ENCODE measurements at places on chromosomes 1 and 21.

- no peak for DNase-seq
Measured at GRCh38 chr1:227889047-227889862, 58.5 kb downstream of the WNT9A start.

DNA sequence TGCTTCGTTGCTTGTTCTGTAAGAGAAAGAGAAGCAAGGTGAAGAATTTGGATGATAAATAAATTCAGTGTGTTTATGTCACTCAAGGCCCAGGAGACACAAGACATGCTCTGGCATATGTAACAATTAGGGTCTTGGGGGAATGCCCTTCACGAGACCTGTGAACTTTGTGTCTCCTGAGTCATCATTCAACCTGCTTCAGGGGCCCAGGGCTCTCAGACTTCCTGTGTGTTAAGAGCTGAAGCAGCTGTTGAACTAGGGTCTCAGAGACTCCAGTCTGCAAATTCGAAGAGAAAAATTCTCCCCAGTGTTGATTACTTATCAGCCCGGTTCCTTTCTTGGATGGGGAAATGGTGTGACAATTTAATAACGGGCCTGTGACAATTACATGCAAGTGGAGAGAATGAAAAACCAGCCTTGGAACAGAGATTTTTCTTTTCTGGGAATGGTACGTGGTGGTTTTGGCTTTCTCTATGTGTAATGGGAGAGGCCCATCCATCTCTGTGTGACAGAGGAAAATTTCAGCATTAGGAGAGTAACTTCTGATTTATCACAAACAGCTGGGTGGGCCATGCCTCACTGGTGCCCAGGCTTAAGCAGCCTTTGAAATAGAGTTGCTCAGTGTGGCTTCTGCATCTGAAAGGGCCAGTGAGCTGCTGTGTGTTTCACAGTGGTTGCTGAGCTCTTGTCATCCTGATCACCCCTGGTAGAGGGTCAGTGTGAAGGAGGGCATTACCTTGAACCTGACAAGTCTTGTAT, 22.4 kb downstream of the HUNK start:
- no peak for DNase-seq

DNA sequence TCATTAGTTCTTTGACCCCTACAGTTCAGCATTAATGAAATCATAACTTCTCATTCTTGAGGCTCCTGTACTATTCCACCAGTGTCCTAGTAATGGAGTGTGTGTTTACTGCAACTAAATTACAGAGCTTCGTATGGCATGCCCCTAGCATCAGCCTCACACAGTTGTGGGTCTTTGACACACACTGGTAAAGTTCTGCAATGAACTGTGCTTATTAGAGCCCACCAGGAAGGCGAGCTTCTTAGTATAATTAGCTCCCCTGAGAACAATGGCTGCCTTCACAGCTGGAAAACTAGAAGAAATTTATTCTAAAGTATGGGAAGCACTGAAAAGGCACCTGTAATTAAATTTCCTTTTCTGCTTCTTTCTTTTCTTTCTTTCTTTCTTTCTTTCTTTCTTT, 251.1 kb upstream of the RGS18 start:
- DNase-seq = no peak

- no peak for DNase-seq
Measured at GRCh38 chr1:201143726-201144635, 10.3 kb downstream of the TMEM9 start.

DNA sequence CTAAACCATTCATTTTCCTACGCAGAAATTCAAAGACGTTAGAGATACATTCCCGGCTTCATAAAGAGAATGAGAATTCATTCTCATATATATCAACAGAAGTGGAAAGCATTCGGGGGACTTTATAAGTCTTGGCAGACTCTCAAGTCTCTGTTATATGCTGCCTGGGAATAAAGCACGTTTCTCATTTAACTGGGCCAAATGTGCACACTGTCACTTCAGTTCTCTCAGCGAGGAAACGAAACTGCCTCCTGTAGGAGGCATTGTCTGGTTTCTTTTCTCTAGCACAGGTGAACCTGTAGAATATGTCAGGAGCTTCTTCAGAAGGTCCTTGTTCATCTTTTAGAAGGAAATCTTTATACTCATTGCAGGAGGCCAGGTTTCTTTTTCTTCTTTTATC, 367.6 kb downstream of the PTBP2 start:
- no peak for DNase-seq

DNA sequence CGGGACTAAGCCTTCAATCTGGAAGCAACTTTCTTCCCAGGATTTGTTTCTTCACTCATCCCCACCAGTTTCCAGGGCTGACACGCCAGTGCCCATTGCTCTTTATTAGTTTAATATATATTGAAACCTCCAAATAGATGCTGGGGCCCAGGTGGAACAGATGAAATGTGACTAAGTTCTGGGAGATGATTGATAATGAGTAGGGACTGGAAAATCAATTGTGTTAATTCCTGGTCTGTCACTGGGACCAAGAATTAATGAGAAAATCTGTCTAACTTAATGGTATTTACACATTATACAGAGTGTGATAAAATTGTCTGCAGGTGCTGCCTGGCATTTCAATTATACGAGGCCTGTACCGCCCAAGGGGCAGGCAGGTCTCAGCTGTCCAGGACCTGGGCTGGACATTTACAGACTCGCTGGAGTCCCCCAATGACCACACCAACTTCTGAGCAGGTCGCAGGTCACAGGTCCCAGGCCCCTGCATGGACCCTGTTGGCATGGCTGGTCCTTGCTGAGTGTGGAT, 35.8 kb downstream of the UBIAD1 start:
- no peak for DNase-seq

GRCh38 chr1:1080951-1081310, 6.8 kb upstream of the RNF223 start:
- no peak for DNase-seq

DNA sequence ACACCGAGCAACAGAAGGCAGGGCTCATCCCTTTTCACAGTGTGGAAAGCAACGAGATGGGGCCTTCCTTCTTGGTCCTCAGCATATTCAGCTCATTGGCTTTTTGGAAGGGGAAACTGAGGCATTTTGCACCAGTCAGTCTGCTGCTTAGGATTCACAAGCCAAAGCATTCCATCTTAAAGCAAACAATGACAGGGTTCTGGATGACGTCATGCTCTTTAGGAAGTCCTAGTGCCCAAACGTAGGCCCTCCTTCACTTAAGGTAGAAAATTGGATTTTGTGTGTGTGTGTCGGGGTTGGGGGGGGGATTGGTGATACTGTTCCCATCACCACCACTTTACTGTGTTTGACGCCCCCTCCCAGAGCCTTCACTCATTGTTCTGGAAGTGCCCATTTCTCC, 101.6 kb downstream of the SELENOF start:
- no peak for DNase-seq

- no peak for DNase-seq
Measured at GRCh38 chr1:154992721-154993571, 440 bp upstream of the LENEP start.

DNA sequence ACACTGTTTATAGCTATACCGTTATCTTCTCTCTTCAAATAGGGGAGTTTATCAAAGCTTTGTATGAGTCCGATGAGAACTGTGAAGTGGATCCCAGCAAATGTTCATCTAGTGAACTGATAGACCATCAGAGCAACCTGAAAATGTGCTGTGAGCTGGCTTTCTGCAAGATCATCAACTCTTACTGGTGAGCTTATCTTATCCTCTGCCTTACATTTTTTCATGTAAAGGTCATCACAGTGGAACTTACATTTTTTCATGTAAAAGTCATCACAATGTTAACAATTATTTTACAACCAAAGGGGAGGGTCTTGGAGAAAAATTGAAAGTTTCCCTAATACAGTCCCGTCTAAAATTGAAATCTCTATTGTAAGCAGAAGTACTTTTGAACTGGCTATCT, 45.2 kb downstream of the CLEC20A start:
- DNase-seq = no peak

GRCh38 chr1:95096218-95096841, 20.8 kb upstream of the TLCD4 start:
- DNase-seq = no peak

GRCh38 chr21:40792691-40793456, 54.1 kb downstream of the DSCAM start:
- no peak for DNase-seq

DNA sequence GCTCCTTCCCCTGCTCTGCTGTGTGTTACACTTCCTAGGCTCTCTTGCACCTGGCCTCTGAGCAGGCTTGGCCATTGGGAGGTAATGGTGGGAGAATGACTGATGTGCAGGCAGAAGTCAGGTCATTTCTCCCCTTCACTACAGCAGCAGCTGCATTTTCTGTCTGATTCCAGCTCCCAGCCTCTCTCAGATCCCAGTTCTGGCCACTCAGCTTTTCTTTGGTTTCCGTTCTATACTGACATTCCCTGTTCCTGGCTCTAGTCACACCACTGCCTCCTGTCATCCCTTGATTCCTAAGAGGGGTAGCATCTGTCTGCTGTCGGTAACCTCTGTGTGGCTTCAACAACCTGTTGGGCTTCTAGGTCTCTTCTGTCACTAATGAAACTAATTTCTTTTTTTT, 127.7 kb upstream of the HOOK1 start:
- DNase-seq = no peak

DNA sequence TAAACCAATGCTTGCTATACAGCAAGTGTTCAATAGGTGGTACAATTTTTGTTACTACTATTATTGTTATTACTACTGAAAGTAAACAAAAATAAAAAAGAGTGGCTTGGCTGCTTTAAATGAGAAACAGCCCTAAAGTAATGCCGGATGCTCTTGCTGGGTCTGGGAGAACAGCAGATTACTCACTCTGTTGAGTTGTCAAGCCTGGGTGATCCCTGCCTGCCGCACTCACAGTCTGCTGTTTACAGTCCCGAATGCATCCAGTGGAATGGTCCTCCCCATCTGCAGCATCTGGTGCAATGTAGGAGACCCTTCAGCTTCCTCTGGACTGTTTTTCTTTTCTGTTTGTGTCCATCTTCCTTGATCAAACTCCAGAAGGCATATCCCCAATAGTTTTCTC, 102.7 kb upstream of the IVNS1ABP start:
- DNase-seq = no peak

DNA sequence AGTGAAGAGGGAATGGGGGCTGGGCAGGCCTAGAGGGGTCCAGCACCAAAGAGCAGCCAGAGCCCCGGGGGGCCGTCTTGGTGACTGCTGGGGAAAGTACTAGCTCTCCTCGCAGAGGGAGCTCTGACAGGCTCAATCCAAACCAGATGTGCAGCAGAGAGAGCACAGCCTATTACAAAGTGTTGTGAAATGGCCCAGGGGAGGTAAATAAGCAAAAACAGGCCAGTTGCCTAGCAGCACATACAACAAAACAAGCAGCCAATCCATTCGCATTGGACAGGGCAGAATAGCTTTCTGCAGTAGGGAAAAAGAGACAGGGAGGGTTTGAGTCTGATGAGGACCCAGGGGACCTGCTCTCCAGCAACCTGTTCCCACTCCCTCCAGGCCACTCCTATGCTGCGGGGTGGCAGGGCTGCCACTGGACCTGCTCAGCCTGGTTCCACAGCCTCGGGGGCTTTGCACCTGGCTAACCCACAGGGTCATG, 239.6 kb upstream of the FGGY start:
- DNase-seq = no peak

- DNase-seq = no peak
Measured at GRCh38 chr1:218600968-218601367, 255.8 kb downstream of the TGFB2 start.

DNA sequence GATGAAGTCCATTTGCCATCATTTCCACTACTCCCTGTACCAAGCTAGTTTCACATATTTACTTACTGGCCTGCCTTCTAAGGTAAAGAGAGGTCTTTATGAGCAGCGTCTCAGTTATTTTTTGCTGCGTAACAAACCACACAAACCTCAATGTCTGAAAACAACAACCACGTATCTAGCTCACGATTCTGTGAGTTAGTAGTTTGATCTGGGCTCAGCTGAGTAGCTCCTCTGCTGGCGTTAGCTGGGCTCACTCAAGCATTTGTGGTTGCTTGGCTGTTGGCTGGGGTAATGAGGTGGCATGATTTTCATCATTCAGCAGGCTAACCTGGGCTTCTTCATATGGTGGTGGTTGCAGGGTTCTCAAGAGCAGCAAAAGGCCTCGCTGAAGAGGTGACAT, 225.4 kb downstream of the FOXD2 start:
- DNase-seq = no peak

GRCh38 chr1:214106375-214106774, 118.6 kb downstream of the PROX1 start:
- no peak for DNase-seq

DNA sequence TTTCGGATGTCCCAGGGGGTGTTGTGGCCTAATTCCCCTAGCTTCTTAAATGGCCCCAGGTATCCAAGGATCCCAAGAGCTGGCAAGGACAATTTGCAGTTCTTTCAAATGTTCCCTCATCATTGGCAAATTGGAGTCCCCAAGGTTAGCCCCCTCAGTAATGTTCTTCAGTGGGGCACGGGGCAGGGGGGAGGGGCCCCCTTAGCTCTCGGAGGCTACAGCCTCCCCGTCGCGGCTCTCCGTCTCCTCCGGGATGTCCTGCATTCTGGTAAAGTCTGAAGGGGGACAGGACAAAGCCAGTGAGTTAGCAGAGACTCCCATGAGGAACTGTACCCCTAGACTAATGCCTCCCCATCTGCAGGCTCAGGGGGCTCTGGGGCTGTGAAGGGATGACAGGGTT, 6.3 kb downstream of the RXFP4 start:
- no peak for DNase-seq

GRCh38 chr1:185440877-185441276, 123.8 kb upstream of the IVNS1ABP start:
- no peak for DNase-seq

DNA sequence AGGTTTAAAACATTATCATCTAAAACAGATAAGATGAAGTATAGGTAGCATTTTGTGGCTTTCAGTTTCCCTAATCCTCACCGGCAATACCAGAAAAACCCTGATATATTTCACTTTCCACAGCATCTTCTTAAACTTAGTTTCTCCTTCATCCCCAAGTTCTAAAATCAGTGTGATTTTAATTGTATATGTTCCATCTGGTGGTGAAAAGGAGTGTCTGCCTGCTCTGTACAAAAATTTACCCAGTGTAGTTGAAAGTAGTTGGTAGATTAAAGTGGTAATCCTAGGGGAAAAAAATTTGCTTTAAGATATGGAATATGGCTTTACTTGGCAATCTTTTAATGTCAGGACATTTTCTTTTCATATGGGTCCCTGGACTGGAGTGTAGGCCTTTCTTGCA, 74.3 kb downstream of the CEP350 start:
- no peak for DNase-seq

GRCh38 chr1:164703960-164704411, 145.0 kb downstream of the PBX1 start:
- no peak for DNase-seq

Data from GM06990 (cell line).